MCF 10A (cell line): ENCODE measurements at places on chromosomes 2 and 18. TPM values are rescaled to one million over a fixed set of nuclear protein-coding genes. Genes with fewer than 3 reads are reported as not detected.

DNA sequence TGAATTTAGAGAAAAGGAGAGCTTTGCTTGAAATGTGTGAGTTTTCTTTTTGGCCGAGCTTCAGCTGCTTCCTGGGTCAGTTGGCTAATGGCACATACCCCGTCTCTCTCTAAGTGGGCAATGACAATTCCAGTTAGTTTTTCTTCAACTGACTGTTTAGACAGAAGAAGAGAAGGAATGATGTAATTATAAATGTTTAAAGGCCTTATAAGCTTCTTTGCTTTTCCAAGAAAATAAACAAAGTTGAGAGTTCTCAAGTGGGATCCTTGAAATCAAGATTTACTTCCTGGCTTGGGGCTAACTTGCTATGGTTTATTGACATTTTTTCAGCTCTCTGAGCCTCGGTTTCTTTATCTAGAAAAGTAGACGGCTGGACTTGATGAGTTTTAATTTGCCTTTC is 794.9 kb upstream of the ACVR2A start:
- H3K27me3 ChIP-seq, result no peaks in the 10 kb centered on the region
- H3K4me3 ChIP-seq, result no peak overlapping the region
- DNase-seq, result no peak
- peaks cover 12% of the 10 kb centered on the region for H3K4me1 ChIP-seq
- no peak overlapping the region for H3K27ac ChIP-seq

- no peaks in the 10 kb centered on the region for H3K27me3 ChIP-seq
- H3K27ac ChIP-seq, result no peak overlapping the region
- H3K36me3 ChIP-seq, result no peaks in the 10 kb centered on the region
- no peak overlapping the region for H3K4me3 ChIP-seq
- no peak for DNase-seq
- H3K4me1 ChIP-seq, result peaks cover 12% of the 10 kb centered on the region
These were observed 309.9 kb upstream of the PKDCC start for GRCh38 chr2:41737888-41738287.

GRCh38 chr2:134718817-134719814 is at the start of gene TMEM163:
Gene TMEM163, minus strand, starts transcription at chr2:134719000.
- H3K36me3 ChIP-seq, result no peaks in the 10 kb centered on the region
- peaks cover 51% of the 10 kb centered on the region for H3K27me3 ChIP-seq
- no peaks in the 10 kb centered on the region for H3K4me1 ChIP-seq
- H3K27ac ChIP-seq, result no peak within 1 kb of the TSS

- DNase-seq, result no peak
- no peak overlapping the region for H3K27ac ChIP-seq
- no peaks in the 10 kb centered on the region for H3K36me3 ChIP-seq
- peaks cover 4% of the 10 kb centered on the region for H3K4me1 ChIP-seq
These were observed 371.1 kb upstream of the NRP2 start for GRCh38 chr2:205311201-205311600.

DNA sequence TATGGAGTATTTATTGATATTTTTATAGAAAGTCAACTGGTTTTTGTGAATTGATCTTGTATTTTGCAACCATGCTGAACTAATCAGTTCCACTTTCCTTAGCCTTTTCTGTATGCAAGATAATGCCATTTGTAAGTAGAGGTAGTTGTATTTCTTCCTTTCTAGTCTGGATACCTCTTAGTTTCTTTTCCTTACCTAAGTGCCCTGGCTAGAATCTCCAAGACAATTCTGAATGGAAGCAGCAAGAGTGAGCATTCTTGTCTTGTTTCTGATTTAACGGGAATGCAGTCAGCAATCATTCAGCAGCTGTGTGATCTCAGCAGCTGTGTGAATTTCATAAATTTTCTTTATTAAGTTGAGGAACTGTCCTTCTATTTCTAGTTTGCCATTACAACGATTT is 73.4 kb downstream of the NRXN1 start:
- H3K4me3 ChIP-seq, result no peak overlapping the region
- no peak for DNase-seq
- H3K4me1 ChIP-seq, result peaks cover 6% of the 10 kb centered on the region
- H3K27me3 ChIP-seq, result no peaks in the 10 kb centered on the region

DNA sequence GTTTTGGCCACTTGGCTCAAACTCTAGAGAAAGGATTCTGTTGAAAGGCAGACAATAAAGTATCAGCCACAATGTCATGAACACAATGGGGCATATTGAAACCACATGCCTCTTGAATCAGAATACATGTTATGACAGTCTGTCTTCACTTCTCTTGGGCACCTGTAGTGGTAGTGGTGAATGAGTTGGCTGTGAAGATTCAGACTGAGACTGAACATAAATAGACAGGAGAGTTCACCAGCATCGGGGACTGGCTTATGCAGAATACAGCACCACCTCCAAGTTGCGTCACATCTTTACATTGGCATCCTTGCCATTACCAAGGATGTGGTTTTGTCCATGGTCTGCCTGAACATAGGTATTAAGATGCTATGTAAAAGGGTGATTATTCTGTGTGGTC is 336.8 kb downstream of the MYCN start:
- H3K36me3 ChIP-seq, result no peaks in the 10 kb centered on the region
- DNase-seq, result peak; percentile 13
- H3K27ac ChIP-seq, result no peak overlapping the region

GRCh38 chr2:149732730-149733290 is 145.2 kb upstream of the MMADHC start:
- H3K27me3 ChIP-seq, result no peaks in the 10 kb centered on the region
- no peaks in the 10 kb centered on the region for H3K36me3 ChIP-seq
- H3K4me3 ChIP-seq, result no peak overlapping the region
- no peak for DNase-seq

GRCh38 chr2:100845141-100845991 is 25.4 kb downstream of the NPAS2 start:
- no peaks in the 10 kb centered on the region for H3K4me1 ChIP-seq
- H3K27ac ChIP-seq, result no peak overlapping the region
- H3K4me3 ChIP-seq, result no peak overlapping the region
- no peak for DNase-seq
- no peaks in the 10 kb centered on the region for H3K27me3 ChIP-seq
- H3K36me3 ChIP-seq, result no peaks in the 10 kb centered on the region

- no peaks in the 10 kb centered on the region for H3K27me3 ChIP-seq
- no peak overlapping the region for H3K27ac ChIP-seq
- DNase-seq, result no peak
- H3K36me3 ChIP-seq, result no peaks in the 10 kb centered on the region
- peaks cover 55% of the 10 kb centered on the region for H3K4me1 ChIP-seq
These were observed 9.6 kb downstream of the PCARE start for GRCh38 chr2:29064746-29065067.

DNA sequence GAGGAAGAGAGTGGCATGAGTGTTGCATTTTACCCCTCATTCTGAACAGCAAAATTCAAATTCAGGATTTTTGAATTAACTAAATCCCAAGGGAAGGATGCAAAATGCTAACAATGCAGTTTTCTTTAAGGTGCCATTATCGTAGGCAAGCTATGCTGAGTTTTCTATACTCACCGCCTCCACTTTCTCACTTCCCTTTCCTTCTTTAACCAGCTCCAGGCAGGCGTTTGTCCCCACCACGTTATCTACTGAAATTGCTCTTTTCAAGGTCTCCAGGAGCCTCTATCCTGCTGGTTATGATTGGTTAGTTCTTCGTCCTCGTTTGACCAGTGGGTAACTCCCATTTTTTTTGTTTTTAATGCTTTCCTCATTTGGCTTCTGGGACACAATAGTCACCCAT is 1.8 kb upstream of the CPO start:
- H3K27me3 ChIP-seq, result no peaks in the 10 kb centered on the region
- H3K4me3 ChIP-seq, result no peak overlapping the region
- no peaks in the 10 kb centered on the region for H3K4me1 ChIP-seq
- DNase-seq, result no peak

- peak; percentile 97 for DNase-seq
- H3K4me3 ChIP-seq, result peak overlapping the region; percentile 56
- peaks cover 20% of the 10 kb centered on the region for H3K4me1 ChIP-seq
- H3K27ac ChIP-seq, result peak overlapping the region; percentile 79
- no peaks in the 10 kb centered on the region for H3K27me3 ChIP-seq
These were observed 360.1 kb downstream of the LPIN1 start for GRCh38 chr2:12106440-12107080.

DNA sequence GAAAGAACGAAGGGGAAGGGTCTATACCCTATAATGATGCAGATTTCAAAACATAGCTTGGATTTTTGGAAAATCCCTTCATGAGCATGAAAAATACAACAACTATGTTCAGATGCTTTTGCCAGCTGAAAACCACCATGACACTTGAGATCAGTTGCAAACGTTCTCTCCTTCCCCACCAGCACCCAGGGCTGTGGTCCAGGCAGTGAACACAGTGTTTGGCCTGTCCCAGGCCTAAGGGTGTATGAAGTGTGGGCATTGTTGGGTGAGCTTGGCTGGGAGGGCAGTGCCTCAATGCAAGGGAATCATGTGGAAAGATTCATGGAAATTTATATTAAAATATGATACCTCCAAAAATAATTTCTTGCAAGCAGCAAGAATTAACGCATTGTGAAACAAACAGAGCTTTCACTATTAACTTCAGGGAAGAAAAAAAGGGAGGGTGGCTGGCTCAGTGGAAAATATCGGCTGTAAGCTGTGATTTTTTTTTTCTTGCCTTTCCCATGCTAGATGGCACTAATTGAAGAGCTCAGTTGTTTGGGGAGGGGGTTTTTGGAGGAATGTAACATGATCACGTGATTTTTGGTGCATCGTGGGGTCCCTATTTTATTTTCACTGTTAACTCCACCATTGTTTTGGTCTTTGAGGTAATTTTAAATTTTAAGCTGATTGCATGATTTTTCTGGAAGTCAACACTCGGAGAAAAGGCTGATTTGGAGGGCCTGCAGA is 52.0 kb downstream of the CDC42EP3 start:
- H3K36me3 ChIP-seq, result no peaks in the 10 kb centered on the region
- H3K27me3 ChIP-seq, result no peaks in the 10 kb centered on the region

GRCh38 chr2:192090911-192091310 is 103.8 kb downstream of the TMEFF2 start:
- H3K36me3 ChIP-seq, result no peaks in the 10 kb centered on the region
- H3K4me1 ChIP-seq, result peaks cover 6% of the 10 kb centered on the region
- no peak for DNase-seq

Gene POLR1A
- total RNA-seq, result 46.4 and 52.7 TPM in 2 replicates

Gene BCL11A
- total RNA-seq, result 4.3 and 5.3 TPM in 2 replicates

Gene NRBP1
- total RNA-seq, result 79.5 and 97.3 TPM in 2 replicates

Gene CIB4
- not detected in 2 replicates for total RNA-seq

Gene LYPD6
- 2.0 and 3.2 TPM in 2 replicates for total RNA-seq

Gene ASPRV1
- total RNA-seq, result 0.20 and 0.23 TPM in 2 replicates

Gene TCF7L1
- 0.81 and 1.1 TPM in 2 replicates for total RNA-seq

Gene SP140L
- 20.3 and 33.2 TPM in 2 replicates for total RNA-seq

Gene SULT1C4
- not detected in 2 replicates for total RNA-seq
